HT1080 (cell line): ENCODE measurements at places on chromosomes 4 and X.

GRCh38 chr4:148420397-148420796, 21.8 kb downstream of the NR3C2 start:
- DNase-seq, result no peak

- DNase-seq, result no peak
Observed at GRCh38 chr4:25592736-25593135, 62.9 kb upstream of the SLC34A2 start.

GRCh38 chr4:11636551-11636950, 207.9 kb upstream of the HS3ST1 start:
- DNase-seq, result no peak

DNA sequence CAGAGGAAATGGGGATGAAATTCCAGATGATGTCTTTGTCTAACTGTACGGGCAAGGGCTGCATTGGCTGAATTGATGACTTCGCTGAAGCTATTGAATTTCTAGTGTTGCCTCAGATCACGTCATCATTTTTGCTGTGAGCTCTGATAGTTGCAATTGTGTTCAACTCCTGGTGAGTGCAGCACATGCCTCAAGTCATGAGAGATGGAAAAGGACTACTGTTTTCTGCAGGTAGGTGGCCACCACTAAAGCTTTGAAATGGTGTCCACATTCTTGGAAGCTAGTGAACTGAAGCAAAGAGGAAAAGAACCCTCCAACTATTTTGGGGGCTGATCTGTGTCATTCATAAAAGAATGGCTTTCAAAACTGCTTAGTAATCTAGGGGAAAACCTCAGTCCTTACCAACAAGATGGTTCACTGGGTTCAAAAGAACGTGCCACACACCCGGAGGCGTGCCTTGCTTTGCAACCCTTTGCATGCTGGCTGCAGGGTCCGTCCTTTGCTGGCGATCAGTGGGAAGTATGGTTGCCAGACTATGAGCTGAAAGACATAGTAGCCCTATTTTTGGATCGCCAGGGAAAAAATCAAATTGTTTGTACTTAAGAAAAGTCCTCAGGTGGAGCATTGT, 88.1 kb upstream of the STOX2 start:
- DNase-seq, result no peak

DNA sequence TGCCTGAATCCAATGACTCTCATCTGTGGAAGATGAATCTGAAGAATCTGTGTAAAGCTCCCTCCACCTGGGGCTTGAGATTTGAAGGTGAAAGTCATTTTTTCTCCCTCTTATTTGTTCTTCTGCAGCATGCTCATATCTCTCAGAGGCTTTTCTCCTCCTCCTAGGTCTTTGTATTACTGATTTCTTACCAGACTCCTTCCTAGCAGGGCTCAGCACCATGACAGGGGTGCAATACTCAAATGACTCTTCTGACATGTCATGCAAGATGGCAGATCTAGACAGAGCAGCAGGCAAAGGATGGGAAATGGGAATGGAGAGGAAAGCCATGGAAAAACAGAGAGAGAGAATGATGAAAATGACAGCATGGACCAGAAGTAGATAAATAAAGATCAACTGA, 118.3 kb downstream of the TMA16 start:
- no peak for DNase-seq

- DNase-seq, result no peak
Observed at GRCh38 chrX:39065051-39065871, 264.0 kb downstream of the MID1IP1 start.
